Sciatic nerve (tissue), 2 donors: ENCODE measurements at places on chromosomes 2 and 18. TPM values are rescaled to one million over a fixed set of nuclear protein-coding genes. Genes with fewer than 3 reads are reported as not detected.

MEX3C gene
- total RNA-seq, result 31.9 TPM

DNAJC5G gene
- not detected for total RNA-seq

CHRNA1 gene
- 0.31 TPM for total RNA-seq

POMC gene
- total RNA-seq, result 1.1 TPM

CDC42EP3 gene
- total RNA-seq, result 53.1 TPM

HOXD3 gene
- total RNA-seq, result 9.8 TPM

LOXHD1 gene
- 0.89 TPM for total RNA-seq

CCDC150 gene
- total RNA-seq, result 5.8 TPM

SERPINB3 gene
- total RNA-seq, result not detected

FBXO15 gene
- total RNA-seq, result 2.6 TPM

CHCHD5 gene
- 21.2 TPM for total RNA-seq

DNA sequence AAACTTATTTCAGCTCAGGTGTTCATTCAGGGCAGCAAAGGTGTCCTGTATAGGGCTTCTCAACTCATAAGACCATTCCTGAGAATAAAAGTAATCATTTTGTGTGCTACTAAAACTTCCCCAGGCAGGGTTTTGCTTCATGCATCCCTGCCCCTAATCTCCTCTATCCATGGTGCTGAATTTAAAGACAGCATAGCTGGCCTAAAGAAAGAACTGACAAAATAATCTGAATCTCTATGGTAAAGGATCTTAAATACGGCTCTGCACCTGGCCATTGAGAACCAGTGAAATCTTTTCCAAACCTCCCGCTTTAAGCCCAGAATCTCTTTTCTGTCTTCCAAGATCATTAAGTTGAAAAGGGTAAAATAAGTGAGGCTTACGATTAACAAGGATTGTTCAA, 292.1 kb upstream of the KLHL29 start:
- no peak for DNase-seq

DNA sequence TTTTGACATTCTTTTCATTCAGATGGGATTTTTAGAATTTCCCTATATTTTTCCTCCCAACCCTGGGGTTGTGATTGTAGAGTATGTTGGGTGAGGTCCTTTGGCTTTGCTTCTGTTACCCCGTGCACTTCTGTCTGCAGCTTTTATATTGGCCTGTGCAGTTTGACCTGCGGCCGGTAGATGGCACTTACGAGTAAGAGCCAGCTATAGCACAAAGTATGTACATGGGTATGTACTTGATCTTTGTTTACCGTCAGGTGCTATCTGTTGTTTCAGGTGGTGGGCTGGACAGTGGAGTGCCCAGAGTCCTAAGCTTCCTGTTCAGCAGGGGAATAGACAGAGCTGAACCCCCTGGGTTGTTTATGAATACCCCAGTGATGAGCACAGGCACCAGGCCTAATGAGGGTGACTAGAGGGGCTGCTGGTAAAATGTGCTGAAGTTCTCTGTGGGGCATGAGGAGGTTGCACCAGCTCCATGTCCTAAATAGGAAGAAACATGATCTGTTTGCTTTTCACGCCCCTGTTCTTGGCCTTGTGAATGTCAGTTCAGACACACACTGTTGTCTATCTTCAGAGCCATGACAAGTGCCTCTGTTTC, 58.9 kb upstream of the THUMPD2 start:
- no peak for DNase-seq

GRCh38 chr2:124261456-124261855, 236.4 kb downstream of the CNTNAP5 start:
- DNase-seq, result no peak

GRCh38 chr2:160689441-160689840, 195.8 kb upstream of the RBMS1 start:
- no peak for DNase-seq

GRCh38 chr2:42360493-42360889, 526 bp downstream of the COX7A2L start:
- DNase-seq, result no peak

DNA sequence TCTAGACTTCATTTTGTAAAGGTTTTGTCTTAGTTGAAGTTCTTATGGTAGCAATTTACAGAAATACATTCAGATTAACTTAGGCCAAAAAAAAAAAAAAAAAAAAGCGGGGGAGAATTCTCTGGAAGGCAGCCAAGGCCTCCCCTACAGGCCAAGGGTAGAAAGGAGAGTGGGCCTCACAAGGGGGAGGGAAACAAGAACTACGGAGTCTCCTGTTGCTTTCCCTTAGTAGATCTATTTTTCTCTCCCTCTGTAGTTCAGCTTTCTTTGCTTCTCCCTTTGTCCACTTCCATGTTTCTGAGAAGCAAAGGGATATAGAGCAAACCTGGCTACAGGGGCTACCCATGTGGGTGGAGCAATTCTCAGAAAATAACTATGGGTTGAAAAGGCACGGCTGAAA, 2.4 kb upstream of the STK11IP start:
- DNase-seq, result no peak

DNA sequence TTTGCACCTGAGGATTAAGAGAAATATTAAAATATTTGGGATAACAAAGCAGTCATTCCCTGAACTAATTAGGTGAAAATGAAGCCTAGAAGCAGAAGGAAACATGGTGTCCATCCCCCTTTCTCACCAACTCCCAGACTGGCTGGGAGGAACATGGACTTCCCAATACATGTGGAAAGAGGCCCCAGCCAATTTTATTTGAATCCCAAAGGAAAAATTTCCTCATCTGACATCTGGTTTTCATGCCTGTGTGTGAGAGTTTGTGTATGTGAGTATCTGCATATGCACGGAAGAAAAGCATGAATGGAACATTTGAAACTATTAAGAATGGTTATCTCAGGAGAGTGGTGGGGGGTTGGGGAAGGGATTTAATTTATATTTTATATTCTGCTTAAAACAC, 84.3 kb downstream of the COPS8 start:
- DNase-seq, result no peak

- peak; percentile 70 for DNase-seq
Measured at GRCh38 chr2:950080-950966, at the start of gene SNTG2. Gene SNTG2, plus strand, starts transcription at chr2:950849. Its CDS starts 148 bp downstream, at chr2:950997.

- no peak for DNase-seq
Measured at GRCh38 chr2:190515687-190516086, 18.8 kb downstream of the NEMP2 start.

- no peak for DNase-seq
Measured at GRCh38 chr18:2716394-2717326, 61.1 kb downstream of the SMCHD1 start.

DNA sequence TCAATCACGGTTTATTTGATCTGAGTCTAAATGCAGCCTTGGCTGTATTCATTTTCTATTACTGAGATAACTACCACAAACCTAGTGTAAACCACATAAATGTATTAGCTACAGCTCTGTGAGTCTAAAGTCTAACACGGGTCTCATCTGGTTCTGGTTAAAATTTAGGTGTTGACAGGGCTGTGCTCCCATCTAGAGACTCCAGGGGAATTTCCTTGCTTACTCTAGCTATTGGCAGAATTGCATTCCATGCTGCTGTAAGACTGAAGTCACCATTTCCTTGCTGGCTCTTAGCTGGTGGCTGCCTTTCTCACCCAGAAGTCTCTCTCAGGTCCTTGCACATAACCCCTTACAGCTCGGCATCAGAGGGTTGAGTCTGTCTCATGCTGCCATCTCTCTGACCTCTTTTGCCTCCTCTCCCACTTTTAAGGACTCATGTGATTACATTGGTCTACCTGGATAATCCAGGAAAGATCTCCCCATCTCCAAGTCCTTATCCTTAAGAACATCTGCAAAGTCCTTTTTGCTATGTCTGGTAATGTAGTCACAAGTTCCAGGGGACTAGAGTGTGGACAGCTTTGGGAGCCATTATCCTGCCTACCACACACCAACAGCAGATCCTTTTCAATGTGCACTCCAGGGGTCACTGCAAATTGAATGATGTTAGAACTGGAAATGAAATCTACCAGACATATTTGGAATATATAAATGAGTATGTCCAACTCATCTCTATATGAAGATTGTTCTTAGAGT, 207.0 kb upstream of the AGAP1 start:
- no peak for DNase-seq

- no peak for DNase-seq
Measured at GRCh38 chr2:205482399-205483081, 199.8 kb upstream of the NRP2 start.

DNA sequence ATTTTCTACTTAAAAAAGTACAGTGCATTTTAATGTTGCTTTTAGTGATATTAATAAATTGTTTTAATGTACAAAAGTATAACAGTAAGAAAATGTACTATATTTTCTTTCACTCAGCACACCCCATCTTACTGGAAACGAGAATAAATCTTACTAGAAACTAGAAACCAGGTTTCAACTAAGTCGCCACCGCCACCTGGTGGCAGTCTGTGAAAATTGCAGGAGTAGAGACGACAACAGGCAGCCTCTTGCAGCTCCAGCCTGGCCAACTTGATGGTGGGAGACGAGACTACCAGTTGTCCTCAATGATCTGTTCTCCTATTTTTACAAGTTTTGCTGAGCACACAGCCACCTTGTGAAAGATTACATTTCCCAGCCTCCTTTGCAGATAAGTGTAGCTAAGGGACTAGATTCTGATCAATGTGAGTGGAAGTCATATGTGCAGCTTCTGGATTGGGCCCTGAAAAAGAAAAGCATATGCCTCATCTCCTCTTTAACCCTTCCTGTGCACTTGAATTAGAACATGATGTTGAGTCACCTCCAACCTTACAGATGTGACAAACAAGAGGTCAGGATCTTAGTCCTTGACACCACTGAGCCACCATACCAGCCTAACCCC, 8.7 kb downstream of the OTOF start:
- no peak for DNase-seq

DNA sequence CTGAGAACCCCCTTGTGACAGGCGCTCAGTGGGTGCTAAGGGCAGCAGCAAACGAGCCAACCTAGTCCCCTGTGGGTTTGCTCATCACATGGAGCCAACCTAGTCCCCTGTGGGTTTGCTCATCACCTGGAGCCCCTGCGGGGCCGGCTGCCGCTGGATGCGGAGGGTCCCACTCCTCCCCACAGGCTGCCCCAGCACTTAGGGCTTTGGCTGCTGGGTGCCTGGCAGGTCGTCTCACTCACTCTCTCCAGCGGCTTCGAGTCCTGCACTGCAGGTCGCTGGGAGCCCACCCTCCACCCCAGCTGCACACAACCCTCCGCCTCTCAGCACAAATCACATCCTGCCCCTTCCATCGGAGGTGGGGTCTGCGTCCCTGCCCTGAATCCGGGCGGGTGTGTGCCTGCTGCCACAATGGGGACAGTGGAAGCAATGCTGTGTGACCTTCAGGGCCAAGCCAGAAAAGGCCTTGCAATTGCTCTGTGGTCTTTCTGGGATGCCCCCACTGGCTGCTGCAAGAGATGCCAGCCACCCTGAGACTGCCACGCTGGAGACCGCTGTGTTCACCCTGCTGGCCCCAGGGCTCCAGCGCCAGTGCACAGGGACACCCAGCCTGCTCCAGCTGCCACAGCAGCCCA, 248.1 kb upstream of the SALL3 start:
- peak; percentile 41 for DNase-seq

DNA sequence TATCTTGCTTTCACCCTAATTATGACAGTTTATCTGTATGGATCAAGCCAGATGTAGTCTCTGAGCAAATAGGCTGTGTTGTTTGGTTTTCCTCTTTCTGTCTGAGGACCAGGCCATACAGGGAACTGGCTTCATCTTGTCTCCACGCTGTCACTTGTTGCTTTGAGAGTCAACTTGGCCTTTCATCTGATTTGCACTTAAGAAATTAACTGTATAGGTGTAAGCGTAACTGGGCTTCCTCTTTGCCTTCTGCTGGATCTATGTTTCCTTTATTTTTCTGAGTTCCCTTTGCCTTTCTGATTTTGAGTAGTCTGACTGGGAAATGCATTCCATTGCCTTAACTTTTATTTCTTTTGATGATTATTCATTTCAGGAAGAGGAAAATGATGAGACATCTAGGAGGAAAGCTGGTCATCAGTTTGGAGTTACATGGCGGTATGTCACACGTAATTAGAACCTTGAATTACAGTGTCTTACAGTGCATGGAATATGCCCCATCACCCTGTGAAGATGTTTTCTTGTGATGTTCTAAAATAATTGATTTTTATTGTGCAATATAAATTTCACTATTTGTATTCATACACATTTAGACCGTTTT, 17.4 kb downstream of the PTCD3 start:
- DNase-seq, result no peak

DNA sequence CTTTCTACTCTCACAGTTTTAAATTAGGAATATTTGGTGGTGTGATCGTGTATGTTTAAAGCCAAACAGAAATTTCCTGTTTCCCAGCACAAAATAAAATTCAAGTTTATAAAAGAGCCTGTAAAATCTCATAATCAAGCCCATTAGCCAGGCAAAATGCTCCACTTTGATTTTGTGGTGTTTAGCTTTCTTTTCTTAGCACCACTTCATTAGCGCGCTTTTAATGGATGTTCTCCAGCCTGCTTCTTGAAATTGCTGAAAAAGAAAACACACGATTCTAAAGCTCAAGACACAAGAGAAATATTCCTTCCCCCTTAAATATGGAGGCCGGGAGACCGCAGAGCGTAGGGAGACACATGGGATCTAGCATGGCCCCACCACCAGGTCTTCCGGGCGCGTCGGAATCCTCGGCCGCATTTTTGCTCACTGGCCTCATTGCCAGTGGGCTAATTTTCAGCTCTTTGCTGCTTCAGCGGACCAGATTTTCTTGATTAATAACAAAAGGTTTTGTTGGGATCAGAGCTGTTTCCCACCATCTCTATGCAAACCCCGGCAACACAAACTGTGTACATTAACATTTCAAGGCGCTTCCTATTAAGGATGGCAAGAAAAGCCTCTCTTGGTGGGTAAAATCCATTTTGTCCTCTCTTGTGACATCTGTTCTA, 40.4 kb upstream of the ID2 start:
- no peak for DNase-seq

- DNase-seq, result no peak
Measured at GRCh38 chr2:7961550-7961949, 720.3 kb upstream of the ID2 start.

GRCh38 chr2:63818271-63818670, 23.4 kb upstream of the UGP2 start:
- DNase-seq, result no peak

DNA sequence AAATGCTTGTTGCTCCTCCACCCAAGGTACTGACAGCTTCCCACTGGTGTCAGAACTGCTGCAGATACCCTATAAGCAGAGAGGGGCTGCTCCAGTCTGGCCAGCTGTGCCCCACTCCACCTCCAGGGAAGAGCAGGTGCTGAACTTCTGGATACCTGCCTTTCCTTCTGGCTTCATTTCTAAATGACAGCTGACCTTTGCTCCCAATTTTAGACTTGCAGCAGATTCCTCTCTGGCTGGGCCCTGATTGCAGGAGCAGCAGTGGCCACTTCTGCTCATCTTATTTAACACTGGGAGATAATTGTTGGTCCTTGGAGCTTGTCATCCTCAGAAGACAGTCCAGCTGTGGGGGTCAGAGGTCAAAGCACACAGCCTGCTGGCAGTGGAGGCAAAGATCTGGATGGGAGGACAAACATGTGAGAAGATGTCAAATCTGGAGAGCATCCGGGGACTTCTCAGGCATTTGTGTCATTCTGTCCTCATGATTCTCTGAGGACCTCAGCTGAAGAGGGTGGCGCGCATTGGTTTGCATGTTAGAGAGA, 38.9 kb downstream of the SETBP1 start:
- no peak for DNase-seq

GRCh38 chr2:218375212-218375611, 6.9 kb upstream of the SLC11A1 start:
- no peak for DNase-seq
